NCI-H1694 (cell line): ENCODE measurements at places on chromosomes 2 and 18.

GRCh38 chr2:158889135-158889853 is 79.1 kb upstream of the TANC1 start:
- no peak for DNase-seq

- DNase-seq = no peak
Observed at GRCh38 chr2:239199041-239199768, 201.6 kb downstream of the HDAC4 start.

GRCh38 chr18:7516266-7517117 is 50.6 kb upstream of the PTPRM start:
- no peak for DNase-seq

GRCh38 chr2:118774458-118775133 is 72.9 kb downstream of the EN1 start:
- peak; percentile 45 for DNase-seq

DNA sequence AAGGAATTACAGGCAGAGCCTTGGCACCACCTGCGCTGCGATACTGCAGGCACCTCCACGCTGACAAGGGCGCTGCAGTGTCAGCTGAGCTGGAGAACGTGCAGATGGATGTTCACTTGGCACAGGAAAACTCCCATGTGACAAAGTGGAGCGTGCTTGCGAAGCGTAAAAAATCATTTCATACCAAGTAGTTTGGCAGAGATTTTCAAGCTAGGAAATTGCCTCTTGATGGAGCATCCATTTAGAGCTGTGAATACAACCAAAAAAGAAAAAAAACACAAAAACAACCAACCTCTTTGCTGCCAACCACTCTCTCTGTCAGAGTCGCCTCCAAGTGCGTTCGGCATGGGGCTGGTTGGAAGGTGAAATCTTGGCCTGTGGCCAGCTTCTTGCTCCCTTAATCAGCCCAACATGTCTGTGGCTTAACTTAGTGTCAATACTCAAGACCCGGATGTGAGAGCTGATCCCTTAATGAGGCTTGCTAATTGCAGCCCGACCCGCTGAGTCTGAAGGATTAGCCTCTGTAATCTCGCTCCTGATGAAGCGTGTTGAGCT is 38.1 kb downstream of the ACOXL start:
- peak; percentile 43 for DNase-seq

- no peak for DNase-seq
Observed at GRCh38 chr18:32966141-32966540, 193.3 kb upstream of the KLHL14 start.

- DNase-seq = no peak
Observed at GRCh38 chr2:27082773-27083409, 3.7 kb upstream of the KHK start.

DNA sequence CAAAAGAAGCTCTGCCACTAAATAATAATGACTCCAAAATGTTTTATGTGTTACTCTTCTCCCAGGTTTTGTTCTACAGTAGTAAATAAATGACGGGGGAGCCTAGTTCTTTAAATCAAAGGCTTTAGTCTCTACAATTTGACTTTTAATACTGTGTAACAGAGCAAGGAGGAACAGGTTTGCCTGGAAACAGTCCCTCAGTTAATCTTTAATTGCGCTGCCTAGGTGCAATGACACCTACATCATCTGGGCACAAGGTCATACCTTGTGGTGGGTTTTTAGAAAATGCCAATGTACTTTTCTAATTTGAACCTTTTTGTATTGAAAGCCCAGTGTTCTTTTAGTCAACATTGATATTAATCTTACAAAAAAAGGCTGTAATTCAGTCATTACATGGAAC is 287.3 kb upstream of the SETBP1 start:
- DNase-seq = no peak

DNA sequence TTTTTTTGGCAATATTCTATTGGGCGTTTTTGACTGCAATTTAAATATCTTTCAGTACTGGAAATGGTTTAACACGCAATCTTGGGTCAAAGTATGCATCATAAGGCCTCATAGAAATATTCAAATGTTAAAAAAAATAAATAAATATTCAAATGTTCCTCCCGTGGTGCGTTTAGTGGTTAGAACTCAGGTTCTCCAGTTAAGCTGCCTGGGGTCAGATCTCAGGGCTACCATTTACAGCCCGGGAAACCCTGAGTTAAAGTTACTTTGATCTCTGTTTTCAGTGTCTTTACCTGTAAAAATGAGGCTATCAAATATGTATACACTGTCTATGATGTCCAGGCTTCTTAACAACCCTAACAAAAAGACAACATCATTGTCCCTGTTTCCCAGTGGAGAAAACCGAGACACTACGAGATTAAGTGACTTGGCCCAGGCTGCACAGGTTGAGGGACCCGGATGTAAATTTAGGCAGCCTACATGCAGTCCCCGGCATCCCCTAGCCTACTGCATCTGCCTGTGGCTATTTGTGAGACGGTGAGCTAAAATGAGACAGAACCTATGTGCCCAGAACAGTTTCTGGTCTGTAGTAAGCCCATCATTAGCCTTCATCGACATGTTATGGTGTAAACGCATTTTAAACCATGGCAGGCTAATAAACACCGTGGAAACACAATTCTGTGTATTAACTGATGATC is 1.7 kb downstream of the FHL2 start:
- DNase-seq = no peak

GRCh38 chr18:67661555-67661954 is 145.0 kb upstream of the DSEL start:
- DNase-seq = no peak

- no peak for DNase-seq
Observed at GRCh38 chr2:30098266-30099005, 48.4 kb upstream of the YPEL5 start.

DNA sequence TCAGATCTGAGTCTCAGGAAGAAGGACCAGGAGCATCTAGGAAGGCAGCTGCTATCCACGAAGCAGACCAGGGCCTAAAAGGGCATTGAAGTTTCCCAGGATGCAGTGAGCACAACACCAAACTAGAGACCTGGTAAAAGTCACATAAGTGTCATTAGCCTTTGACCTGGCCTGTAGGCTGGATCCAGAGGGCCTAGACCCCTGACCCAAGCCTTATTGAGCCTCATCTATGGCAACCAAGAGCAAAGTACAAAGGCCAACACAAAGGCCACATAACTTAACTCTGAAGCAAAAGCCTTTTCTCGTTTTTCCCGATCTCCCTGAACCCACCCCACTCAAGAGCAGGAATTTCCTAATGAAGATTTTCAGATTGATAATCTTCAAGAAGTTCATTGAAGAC is 127.3 kb upstream of the SRD5A2 start:
- no peak for DNase-seq

GRCh38 chr2:16318474-16319195 is 347.0 kb downstream of the CYRIA start:
- DNase-seq = no peak

DNA sequence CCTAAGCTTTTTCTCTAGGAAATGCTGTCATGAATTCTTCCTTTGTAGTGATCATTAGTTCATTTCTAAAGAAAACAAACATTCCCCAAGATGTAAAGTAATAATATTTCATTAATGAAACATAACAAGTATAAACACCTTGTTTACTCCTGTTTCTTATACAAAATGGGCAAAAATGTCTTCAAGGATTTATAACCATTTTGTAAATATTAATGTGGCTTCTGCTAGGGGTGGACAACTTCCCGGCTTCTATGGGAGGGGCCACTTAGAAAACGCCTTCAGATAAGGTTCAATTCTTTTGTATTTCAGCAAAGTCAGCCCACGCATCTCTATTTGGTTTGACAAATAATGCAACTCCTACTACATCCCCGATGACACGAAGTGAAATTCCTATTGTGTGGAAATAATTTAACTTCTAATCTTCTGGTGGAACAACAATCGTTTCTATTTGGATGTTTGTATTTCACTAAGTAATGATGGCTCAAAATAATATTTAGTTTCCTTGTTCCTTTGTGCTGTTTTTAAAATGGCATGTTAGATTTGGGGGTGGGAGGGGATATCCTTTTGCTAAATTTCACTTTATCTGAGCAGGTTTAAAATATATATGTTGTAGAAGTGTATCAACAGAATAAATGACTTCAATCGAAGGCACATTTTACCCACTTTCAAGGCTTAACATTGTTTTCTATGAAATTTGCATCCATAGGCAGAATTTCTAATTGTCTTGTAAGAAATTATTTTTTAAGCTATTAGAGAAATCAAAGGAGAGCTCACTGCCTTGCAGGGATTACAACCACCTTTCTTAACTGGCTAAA is 14.7 kb upstream of the HOXD1 start:
- no peak for DNase-seq

- DNase-seq = no peak
Observed at GRCh38 chr2:63742580-63742976, 99.1 kb upstream of the UGP2 start.

DNA sequence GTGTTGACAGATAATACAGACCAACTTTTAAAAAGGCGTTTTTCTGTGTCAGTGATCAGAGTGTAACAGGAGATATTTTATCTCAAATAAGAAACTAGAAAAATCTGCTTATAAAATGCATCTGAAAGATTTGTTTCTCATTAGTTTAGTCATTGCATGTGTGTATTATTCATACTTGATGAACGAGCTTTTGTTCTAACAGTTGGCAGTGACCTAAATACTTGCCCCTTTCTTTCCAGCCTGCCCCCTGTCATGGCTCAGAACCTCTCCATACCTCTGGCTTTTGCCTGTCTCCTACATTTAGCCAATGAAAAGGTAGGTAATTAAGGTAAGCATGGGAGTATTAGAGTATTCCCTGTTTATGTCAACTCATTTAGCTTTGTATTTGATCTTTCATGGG is 33.6 kb downstream of the NCAPH start:
- no peak for DNase-seq

DNA sequence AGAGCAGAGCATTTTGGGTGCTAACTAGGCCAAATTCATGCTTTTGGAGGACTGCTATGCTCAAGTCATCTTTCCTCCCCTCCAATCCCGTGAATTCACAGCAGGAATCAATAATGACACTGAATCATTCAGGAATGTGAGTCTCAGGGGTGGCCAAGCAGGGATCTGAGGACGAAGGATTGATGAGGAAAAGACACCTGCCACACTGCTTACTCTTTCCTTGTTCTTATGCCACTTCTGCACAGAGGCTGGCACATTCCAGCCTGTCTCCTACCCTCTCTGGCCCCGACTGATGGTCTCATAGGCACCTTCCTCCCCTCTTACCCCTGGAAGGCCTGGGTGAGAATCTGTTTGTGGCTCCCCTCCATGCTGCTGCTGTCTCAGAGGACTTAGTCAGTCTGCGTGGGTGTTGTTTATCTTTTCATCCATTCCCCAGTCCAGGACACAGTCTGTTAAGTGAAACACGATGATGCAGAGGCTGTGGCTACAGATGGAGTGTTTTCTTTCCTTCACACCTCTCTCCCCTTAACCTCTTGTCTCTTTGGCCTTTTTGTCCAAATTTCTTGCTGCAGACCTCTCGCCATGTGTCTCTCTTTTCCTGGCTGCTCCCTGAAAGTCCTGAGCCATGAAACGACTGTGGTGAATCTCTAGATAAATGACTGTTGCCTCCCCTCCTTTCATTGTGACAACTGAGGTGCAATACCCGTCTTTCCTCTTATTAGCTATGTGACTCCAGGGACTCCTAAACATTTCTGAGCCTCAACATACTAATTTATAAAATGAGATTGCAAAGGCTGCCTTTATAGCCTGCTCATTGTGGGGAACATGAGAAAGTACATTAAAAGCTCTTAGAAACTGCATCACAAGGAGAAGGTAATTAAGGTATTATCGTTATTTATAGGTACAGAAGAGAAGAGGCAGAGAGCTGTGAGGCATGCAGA is 86.9 kb downstream of the RDH14 start:
- no peak for DNase-seq

DNA sequence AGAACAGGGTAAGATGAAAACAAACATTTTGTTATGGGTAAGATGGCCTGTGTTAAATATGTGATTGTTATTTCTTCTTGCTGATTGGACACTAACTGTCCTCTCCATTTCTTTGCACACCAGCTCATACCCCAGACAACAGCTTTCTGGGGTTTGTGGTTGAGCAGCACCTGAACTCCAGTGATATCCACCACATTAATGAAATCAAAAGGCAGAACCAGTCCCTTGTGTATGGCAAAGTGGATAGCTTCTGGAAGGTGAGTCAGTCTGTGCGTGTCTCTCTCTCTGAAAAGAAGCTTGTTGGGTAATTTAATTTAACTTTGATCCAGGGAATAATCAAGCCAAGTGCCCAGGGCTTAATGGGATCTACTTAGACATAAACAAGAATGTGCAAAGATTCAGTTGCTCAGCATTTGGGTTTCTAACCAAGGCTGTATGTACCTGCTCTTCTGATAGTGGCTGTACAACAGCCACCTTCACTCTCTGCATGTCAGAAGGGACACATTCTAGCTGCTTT is 108.3 kb downstream of the MGAT5 start:
- no peak for DNase-seq

- DNase-seq = no peak
Observed at GRCh38 chr18:44744161-44745121, 63.8 kb downstream of the SETBP1 start.

GRCh38 chr18:77102259-77103040 is 30.1 kb downstream of the MBP start:
- no peak for DNase-seq

GRCh38 chr2:240391111-240392051 is 44.1 kb upstream of the GPC1 start:
- no peak for DNase-seq

DNA sequence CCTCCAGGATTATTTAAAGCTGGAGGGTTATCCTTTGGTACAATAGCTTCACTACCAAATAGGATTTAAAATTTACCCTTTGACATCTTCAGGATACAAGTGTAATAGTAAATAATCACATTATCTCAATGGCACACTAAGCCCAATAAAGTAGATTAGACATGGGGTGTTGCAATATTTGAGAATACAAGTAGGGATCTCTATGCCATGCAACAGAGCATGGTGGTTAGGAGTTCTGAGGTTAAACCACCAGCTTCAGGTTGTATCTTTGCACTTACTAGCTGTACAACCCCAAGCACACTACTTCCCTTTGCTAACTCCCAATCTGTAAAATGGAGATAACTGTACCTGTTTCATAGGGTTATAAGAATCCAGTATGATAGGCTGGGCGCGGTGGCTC is 6.2 kb downstream of the MBD2 start:
- DNase-seq = no peak

DNA sequence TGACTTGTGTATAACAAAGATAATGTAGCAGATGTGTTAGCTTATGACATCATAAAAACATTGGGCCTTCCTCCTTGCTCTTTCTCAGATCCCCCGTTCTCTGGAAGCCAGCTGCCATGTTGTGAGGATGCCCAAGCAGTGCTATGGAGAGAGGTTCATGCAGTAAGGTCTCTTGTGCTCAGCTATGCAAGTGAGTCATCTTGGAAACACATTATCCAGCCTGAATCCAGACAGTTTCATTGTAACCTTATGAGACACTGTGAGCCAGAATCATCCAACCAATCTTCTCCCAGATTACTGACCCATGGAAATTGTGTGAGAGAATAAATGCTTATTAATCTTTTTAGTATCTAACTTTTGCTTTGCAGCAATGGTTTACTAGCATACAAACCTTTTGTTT is 60.8 kb downstream of the ST6GAL2 start:
- no peak for DNase-seq

DNA sequence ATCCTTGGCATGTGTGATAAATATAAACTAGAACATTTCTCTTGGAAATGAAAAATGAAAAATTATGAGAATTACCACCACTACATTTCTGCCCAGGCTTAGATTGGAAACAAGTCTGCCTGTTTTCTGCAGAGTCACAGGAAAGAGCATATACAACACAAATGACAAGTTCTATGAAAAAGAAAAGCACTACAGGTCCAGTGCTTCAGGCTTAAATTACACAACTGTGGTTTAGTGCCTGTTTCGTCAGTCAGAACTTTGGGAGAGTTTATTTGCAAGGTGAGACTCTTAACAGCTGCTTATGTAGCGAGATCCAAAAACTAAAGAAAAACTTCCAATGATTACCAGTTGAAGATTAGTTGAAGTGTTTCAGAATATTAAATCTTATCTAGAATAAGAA is 68.9 kb downstream of the RTN4 start:
- DNase-seq = no peak

- DNase-seq = no peak
Observed at GRCh38 chr2:40049781-40050180, 270.7 kb upstream of the THUMPD2 start.
